Activated CD4-positive, alpha-beta T cell treated with anti-CD3 and anti-CD28 coated beads, Interleukin-2, amount 50 U/mL, for 1 hour (primary cell): ENCODE measurements at places on chromosomes 5 and 9.
A peak's percentile ranks its signal among the peaks of the same experiment; 100 is the strongest.

- DNase-seq, result peak; percentile 53
These were observed 5.4 kb upstream of the LCN15 start for GRCh38 chr9:136769710-136770191.

DNA sequence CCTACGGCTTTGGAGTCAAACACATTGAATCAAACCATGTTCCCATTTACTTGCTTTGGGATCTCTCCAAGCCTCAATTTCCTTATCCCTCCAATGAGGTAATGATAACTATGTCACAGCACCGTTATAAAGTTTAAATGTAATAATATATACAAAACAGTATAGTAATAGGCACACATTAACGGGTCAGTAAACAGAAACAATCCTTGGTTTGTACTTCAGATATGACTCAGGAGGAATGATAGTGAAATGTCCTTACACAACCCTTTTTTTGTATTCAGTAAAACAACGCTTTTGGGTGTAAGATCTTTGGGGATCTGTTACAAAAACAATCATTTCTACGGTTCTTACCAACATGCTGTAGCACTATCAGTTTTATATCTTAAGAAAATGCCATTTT is 178.5 kb upstream of the GNA14 start:
- DNase-seq, result no peak

GRCh38 chr9:121750715-121751623 is 99.5 kb downstream of the DAB2IP start:
- DNase-seq, result no peak

DNA sequence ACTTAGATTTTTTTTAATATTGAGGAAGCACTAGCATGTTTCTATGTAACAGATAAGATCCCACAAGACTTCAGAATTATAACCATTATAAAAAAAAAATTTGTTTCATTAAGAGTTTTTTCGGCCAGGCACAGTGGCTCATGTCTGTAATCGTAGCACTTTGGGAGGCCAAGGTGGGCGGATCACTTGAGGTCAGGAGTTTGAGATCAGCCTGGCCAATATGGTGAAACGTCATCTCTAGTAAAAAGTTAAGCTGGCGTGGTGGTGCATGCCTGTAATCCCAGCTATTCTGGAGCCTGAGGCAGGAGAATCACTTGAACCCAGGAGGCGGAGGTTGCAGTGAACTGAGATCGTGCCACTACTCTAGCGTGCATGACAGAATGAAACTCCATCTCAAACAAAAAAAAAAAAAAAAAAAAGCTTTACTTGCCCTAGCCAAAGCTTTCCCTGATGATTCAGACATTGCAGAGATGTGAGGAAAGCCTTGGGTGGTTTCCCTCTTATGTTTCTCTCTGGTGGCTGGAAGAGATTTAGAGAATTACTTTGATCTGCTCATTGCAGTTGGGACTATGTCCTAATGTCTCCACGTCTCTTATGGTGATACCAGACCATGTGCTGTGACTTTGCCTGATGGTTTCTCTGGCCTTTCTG is 65.4 kb downstream of the EGFLAM start:
- no peak for DNase-seq

GRCh38 chr5:120872297-120872696 is 408.2 kb downstream of the PRR16 start:
- DNase-seq, result no peak

GRCh38 chr5:42756606-42757601 is at the start of gene CCDC152:
CCDC152 (plus strand) TSS chr5:42756818; CDS start chr5:42759122, 2,304 bp downstream.
- peak; percentile 50 for DNase-seq
